ENCODE measurements at places on chromosomes 4 and X.

DNA sequence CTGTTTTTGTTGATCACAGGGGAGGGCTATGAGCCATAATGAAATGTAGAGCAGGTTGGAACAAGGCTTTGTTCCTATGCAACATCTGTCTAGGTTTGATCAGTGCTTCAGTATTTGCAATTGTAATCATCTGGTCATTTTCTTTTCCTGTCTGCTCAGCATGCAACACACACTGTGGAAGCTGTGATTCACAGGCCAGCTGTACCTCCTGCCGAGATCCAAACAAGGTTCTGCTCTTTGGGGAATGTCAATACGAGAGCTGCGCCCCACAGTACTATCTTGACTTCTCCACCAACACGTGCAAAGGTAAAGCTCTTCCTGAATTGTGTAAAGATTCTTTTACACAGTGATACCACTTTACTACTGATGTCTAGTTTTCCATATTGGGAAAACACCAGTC lies 181.9 kb upstream of the ANXA3 start:
- no peak for DNase-seq

- no peak for DNase-seq
These were observed 21.8 kb downstream of the UPRT start for GRCh38 chrX:75295641-75296040.

- peak; percentile 10 for DNase-seq
These were observed 59.4 kb downstream of the CLNK start for GRCh38 chr4:10625131-10625530.

DNA sequence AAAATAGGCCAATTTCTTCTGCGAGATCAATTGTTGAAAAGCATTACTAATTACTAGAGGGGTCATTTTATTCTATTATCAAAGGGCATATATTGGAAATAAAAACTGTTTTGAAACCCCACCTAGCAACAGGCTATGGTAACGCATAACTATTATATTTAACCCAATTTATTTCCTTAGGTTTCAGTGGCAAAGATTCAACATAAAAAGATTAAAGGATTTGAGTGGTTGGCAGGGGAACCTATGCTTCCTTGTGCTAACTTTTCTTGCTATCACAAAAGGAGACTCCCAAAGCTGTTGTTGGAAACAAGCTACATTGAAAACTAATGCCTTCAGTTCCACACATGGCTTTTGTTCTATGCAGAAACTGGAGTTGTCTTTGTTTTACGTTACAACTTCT lies 166.9 kb upstream of the KLF3 start:
- DNase-seq: no peak

- DNase-seq: no peak
These were observed 61.2 kb downstream of the TMEM150C start for GRCh38 chr4:82500435-82501153.

DNA sequence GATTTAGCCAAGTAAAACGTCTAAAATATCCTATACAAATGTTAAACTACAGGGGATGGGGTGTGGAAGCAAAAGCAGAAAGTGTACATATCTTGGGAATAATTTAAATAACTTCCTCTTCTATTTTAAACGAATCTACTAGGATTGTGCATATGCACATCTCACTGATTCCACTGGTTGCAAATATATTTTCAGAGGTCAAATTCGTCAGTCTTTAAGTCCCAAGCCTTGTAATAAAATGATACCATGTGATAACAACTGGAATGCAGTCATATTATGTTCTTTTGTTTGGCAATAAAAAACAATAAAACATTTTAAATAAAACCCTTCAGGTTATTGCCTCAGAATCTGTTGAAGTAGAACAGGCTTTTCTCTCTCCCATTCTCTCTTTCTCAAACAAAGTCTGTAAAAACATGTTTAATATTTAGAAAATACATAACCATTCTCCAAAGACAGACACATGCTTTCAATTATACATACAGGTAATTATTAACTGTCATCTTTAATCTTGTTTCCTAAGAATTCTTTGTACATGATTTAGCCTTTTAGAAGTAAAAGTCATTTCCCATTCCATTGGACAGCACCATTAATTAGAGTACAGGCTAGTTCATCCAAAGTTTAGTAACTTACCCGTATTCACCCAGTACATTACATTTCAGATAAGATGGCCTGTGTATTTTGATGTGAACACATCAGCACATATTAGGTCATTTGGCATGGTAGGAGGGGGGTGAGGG lies 421.1 kb downstream of the PCDH7 start:
- no peak for DNase-seq

GRCh38 chr4:112736718-112737135 lies 99.8 kb downstream of the LARP7 start:
- no peak for DNase-seq

DNA sequence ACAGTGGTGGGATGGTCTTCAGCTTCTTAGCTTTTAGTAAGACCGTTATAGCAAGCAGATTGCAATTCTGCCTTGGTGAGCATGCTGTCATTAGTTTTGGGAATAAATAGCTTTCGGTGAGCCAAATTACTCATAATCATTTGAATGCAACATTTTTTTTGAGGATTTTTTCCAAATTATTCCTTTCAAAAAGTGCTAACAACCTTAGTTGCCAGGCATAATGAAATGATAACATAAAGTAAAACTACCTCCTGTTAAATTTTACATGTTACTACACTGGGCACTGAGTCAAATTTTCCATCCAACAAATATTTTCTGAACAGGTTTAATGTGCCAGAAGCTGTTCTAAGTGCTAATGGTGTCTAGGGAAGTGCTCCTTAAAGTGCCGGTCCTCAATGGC lies 15.8 kb upstream of the NPFFR2 start:
- no peak for DNase-seq

DNA sequence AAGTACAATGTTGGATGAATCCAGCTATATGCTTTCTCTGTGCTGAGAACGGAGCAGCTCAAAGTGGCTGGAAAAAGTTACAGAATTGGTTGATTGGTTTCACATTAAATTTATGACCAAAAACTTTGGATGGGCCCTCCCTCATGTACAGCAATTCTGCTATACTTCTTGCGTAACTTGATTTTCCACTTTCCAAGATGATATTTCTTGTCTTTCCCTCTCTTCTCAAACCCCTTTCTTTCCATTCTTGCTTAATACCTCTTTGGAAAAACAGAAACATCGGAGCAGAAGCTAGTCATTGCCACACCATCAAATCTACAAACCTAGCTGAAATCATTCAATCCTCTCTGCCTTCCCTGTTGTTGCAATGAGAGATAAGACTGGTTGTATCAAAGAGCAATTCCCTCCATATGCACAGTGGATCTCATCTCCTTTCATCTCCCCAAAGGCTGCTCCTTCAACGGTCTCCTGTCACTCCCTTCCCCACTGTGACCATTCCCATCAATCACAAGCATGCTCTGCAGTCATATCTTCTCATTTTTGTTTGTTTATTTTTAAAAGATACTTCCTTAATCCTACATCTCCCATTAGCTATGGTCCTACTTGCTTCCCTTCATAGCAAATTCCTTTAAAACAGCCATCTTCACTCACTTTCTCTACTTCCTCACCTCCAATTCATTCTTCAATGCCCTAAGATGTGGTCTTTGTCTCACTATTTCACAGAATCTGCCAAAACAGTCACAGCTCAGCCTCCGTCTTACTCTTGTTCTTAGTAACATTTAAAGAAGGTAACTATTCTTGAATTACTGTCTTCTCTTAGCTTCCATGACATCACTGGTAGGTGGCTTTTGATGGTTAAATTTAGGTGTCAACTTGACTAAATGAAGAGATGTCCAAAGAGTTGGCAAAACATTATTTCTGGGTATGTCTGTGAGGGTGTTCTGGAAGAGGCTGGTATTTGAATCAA lies 145.5 kb downstream of the FAM13A start:
- no peak for DNase-seq

DNA sequence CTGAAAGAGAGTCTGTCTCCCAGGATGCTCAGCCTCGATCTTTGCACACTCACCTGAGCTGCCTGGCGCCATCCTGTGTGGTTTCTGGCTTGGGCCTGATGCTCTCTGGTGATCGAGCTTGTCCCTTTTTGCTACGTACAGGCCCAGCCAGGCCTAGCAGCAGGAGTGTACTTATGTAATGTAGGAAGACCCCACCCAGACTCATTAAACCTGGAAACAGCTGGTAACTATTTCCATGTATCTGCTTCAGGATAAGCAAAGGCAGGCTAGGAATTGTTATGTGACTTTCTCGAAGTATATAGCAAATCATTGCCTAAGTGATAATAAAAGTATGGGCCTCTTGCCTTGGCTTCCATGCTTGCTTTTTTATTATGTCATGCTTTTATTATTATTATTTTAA lies 18.6 kb upstream of the ARSJ start:
- no peak for DNase-seq

DNA sequence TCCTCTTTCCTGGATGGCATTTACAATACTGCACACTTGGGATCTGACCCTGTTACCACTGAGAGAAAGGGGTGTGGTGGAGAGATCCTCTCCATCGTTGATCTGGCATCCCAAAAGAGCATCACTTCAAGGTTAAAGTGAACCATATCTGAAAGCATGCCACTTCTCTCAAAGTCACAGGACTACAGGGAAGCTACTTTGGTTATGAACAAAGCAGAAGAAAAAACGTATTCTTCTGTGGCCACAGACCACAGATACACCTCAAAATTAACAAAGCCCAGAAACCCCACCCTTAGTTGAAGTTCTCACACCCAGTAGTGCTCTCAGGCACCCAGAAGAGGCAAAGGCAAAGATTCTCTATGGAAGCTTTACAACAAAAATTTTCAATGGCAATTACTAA lies 108.3 kb downstream of the JADE1 start:
- DNase-seq: no peak

DNA sequence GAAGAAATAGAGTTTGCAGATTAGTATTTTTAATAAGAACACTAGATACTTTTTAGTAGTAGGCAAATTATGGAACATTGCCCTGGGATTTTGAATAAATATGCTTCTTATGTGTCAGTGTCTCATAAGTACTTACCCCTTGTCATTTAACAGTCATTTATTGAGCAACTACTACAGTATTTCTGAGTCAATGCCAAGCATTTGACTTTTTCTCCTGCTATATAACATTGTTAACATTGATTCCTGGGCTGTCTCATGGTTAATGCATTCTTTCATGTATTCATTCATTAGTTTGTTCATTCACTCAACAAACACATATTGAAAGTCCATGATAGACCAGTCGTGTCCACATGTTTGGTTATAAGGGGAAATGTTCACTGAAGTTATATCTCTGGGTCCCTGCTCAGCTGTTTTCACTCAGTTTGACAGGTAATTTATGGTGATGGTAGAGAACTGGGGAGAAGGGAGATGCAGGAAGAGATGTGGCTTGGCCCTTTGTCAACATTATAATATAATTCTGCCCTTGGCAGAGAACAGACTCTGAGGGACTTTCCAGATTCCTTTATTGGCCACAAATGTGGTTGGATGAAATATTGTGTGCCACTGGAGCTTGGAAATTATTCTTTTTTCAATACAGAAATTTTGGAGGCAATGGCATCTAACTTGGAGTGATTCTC lies 49.8 kb downstream of the OSTC start:
- DNase-seq: no peak

- DNase-seq: no peak
These were observed 16.1 kb downstream of the PGAM4 start for GRCh38 chrX:77953302-77953701.

DNA sequence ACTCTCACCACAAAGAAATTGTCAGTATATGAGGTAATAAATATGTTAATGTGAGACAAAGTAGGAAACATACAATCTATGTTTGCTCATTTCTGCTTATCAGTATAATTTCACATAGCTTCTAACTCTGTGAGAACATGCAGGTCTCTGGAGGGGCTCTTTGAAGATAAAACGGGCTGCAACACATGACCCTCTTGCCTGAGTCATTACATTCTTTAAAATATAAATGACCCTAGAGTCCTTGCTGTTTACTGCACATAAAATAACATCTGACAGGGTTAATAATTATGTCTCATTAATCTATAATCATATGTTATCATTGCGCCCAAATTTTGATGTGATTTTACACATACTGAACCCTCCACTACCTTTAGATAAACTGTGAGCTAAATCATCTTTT lies 681.5 kb downstream of the ARAP2 start:
- DNase-seq: no peak

- no peak for DNase-seq
These were observed 16.1 kb downstream of the NSG1 start for GRCh38 chr4:4402966-4403365.

- no peak for DNase-seq
These were observed 1.2 kb downstream of the SLAIN2 start for GRCh38 chr4:48342606-48342880.

DNA sequence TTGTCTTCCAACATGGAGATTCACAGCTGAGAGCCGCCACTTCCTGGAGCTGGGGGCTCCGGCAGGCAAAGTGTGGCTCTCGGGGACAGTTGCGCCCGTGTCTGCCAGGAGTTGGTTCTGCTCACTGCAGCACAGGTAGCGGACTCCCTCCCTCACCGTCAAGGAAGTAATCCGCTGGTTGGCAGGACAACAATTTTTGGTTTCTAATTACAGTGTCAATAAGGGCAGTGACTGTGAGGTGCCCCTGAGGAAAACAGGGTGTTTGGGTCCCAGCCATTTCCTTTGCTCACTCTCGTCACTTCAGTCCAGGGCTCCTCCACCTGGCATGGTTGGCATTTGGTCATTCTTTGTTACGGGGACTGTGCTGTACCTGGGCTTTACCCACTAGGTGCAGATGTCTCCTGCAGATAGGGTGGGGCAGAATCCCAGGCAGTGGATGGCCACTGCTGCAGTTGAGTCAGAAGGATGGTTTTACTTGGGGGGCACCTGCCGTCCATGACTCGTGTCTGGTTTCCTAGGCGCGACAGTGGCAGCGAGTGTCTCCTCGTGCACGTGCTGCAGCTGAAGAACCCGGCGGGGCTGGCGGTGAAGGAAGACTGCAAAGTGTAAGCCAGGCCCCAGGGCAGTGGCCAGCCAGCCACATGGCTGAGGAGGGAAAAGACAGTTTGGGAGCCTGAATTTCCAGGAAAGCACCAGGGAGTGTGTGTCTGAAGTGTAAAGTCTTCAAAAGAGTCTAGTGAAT lies 32.1 kb upstream of the CLCN4 start:
- no peak for DNase-seq

DNA sequence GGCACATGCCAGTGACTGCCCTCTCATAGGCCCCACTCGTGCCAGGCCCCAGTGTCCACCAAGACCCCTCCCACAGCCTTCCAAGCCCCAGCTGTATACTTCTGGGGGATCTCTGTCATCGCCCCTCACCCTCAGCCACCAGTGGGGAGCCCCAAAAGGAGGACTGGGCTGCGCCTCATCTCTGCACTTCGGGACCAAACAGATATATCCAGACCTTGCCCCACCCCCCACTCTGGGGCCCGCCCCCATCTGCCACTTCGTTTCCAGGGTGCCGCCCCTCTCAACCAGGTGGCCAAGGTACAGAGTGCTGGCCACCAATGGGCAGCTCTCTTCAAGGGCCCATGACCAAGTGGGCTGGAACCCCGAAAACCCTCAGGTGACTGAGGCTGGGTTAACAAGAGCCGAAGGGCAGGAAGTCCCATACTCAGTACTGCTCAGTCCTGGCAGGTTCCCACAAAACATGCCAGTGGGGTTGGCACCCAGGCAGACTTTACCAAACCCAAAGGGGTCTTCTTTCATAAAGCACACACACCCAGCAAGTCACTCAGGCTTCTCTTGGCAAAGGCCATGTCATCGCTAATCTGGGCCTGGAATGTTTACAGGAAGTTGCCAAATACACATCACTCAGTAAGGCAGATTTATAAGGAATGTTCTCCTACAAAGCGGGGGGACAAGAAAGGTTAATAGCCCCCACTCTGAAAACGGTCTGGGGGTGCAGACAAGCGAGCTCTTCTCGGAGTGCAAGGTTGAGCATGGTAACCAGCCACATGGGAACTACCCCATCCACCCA lies 4.4 kb downstream of the ZFYVE28 start:
- DNase-seq: no peak
